ENCODE measurements at places on chromosomes 7 and 10.

DNA sequence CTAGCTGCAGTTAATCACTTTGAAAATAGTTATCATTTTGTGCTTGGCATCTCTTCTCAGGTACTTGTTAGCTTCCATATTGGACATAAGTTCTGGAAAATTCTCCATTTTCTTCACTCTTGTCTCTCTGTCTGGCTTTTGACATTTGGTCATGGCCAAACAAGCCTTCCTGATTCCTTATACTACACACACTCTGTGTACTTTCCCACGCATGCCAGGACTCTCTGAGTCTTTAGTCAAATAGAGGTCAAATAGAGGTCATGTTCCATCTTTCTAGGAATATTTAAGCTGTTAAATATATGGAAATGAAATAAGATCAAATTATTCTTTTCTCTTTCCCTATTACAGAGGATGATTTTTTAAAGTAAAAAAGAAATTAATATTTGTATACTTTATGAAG, 235.5 kb upstream of the PLXDC2 start:
- DNase-seq, result no peak

- DNase-seq, result peak; percentile 64
Observed at GRCh38 chr7:121546632-121547543, 150.8 kb upstream of the FAM3C start.

GRCh38 chr10:70132098-70133029, at the start of gene AIFM2:
TSS of gene AIFM2 (minus strand) at chr10:70132825. CDS start at chr10:70124084, 8,741 bp downstream.
- DNase-seq, result peak; percentile 63

DNA sequence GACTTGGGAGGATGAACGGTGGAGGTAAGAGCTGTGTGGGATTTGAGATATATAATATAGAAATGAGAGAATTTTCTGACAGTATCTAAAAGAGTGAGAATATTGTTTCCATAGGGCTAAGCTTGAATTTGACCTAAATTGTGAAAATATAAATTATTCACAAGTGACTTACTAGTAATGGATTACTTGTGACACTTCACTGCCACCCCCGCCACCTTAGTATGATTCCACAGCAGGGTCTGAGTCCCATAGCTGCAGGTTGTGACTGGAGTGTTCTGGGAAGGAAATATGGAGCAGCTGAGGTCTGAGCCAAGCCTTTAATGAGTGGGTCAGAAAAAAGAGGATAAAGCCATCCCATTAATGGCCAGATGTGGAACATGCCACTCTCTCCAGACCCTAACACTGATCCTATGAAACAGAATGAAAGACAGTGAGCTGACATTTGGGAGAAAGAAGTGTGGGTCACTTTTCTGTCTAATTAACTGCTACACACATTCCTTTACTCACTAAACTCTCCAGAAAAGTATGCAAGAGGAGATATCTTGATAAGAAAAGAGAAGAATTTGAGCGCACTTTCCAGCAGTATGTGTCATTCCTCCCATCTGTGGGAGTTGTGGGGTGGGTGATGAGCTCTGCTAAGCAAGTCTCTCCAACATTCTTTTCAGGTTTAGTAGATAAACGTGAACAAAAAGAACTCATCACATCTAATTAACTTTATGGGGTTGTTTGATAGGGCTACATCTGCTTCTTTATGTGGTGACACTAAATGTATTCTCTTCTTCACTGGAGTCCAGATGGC, 1193.4 kb downstream of the SORCS3 start:
- DNase-seq, result no peak

DNA sequence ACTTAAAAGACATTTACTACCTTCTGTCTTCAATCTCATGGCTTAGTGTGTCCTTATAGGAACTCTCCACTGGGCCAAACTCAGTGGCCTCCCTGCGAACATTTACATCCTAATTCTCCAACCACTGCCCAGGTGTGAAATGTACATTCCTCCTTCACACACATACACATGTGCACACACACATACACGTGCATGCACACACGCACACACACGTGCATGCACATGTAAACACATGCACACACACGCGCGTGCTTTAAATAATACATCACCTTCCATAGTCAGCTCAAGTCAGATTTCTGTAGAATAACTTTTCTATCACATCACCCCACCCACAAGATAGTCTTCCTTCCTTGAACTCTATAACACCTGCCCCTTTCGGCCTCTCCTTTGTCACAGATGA, 216.5 kb downstream of the TMEM178B start:
- no peak for DNase-seq

GRCh38 chr10:19824381-19825342, 8.4 kb downstream of the PLXDC2 start:
- DNase-seq, result no peak

DNA sequence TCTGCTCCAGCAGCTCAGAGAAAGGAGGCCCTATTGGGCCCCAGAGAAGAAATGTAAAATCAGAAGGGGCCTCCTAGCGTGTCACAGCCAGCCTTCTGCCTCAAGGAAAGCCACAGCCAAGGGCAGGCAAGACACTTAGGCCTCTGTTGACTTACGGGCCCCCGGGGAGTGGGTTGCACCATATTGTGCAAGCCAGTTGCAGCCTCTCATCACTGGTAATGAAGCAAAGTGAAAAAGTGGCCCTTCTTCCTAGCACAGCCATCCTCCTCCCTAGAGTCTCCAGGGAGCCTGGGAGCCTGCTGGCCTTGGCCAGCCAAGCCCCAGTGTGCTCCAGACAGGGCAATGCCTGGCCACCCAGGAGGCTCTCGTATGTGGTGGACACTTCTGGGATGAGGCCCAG, 56.2 kb upstream of the GDF10 start:
- DNase-seq, result no peak

DNA sequence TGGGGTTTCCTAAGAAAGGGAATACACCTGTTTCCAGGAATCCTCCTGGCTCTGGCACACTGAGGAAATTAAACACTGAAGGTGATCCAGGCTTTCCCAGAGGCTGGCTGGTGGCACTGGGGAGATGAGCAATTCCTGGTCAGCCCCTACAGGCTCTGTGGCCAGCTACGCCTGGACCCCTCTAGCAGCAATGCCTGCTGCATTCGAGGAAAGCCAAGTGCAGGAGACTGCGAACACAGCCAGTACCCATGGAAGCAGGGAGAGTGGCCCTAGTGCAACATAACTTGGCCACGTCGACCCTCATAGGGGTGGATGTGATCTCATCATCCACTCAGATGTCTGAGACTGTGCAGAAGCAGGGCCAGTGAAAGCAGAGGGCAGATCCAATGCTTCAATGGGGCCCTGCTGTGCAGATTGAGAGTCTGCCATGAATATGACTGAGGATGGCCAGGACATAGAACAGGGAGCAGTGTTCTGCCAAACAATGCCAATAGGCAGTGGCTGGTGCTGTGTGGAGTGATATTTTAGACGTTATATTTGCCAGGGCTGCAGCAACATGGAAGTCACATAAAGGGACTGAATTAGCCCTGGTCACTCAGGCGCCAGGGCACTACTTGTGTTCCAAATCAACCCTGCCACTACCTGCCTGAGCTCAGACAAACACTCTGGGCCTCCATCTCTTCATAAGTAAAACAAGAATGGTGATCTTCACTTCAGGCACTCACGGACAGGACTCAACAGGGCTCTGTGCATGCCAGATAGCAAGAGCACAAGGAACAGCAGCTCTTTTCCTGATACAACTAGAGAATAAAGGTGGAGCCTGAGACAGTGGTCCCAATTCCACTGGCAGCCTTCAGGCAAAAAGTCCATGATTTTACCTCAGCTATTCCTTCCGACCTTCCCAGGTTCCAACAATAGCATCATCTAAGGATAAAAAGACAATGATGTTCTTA, 2.4 kb downstream of the ZNF488 start:
- no peak for DNase-seq

DNA sequence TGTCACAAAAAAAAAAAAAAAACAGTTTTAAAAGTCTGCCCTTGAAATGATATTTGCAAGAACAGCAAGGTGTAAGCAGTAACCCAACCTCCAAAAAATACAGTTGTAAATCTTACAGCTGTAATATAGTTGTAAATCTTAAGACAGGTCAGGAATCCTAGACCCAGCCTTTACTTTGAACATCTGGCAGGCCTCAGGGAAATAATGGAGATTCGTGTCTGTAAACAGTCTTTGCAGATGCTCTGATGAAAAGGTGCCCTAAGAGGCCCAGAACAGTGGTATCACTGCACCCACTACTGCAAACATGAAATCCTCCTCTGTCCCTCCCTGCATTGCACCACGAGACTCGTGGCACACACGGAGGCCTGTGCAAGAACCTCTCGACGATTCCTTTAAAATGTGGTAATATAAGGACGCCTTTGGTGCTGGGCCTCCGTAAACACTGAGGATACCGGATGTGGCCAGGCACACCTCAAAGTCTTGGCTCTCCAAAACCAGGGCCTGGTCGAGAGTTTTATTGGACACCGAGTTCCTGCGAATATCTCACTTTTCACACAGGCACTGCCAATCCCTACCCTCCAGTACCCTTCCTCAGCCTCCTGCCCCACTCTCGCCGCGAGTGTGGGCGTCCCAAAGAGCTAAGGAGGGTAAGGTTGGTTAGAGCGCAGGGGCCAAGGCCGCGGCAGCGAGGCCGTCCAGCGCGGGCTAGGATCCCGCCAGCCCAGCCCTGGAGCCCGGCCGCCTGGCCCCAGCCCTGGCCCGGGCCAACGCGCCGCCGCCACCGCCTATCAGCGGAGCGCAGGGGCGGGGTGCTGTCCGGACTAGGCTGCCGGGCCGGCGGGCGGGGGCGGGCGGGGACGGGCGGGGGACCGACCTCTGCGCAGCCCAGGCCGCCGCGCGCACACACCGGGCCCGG, at the start of gene REEP3:
Gene REEP3 (plus strand): TSS at position 902 of the 916 bp plus-strand sequence. CDS start 145 bp downstream, outside the sequence.
- DNase-seq, result peak; percentile 71

DNA sequence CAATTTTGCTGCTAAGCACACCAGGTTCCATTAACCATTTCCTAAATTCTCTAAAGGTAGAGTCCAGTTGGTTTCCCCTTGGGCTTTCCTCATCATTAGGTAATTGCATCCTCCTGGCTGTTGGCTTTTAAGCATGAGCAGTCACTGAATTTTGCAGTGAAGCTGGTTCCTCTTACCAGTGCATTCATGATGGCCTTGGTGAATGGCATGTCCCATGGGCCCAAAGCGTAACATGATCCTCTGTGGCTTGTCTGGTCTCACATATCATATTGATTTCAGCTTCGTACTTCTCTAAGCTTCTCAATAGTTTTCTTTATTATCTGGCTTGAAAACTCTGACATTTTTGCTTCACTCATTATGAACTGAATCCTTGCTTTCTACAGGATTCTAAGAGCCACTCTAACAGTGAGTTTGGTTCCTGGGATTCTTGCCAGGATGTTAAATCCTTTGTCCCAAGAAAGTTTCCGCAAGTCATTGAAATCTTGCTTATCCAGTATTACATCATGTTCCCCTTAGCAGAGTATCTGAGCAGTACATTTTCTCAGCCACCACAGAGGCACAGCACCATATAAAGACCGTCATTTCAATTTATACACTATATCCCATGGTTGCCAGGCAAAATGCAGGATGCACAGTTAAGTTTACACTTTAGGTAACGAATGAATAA, 134.2 kb downstream of the PTN start:
- DNase-seq, result peak; percentile 23

GRCh38 chr10:13439313-13440184, 89.3 kb downstream of the BEND7 start:
- DNase-seq, result no peak

GRCh38 chr7:73762659-73762999, 7.4 kb downstream of the CLDN3 start:
- DNase-seq, result no peak

DNA sequence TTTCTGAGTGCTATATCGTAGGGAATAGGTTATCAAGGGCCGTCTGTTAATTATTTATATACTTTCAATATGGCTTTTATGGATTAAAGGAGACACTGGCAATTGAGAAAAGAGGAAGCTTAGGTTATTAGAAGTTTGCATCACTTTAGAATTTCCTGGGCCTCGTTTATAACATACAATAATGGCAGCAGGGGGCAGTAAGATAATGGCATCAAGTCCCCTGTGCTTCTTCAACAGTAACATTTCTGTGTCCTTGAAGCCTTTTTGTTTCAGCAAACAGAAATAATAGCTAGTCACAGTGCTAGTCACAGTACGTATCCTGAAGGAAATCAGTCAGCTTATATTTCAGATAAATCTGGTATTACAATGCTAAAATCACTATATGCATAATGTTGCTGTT, 41.9 kb downstream of the SPAM1 start:
- no peak for DNase-seq

DNA sequence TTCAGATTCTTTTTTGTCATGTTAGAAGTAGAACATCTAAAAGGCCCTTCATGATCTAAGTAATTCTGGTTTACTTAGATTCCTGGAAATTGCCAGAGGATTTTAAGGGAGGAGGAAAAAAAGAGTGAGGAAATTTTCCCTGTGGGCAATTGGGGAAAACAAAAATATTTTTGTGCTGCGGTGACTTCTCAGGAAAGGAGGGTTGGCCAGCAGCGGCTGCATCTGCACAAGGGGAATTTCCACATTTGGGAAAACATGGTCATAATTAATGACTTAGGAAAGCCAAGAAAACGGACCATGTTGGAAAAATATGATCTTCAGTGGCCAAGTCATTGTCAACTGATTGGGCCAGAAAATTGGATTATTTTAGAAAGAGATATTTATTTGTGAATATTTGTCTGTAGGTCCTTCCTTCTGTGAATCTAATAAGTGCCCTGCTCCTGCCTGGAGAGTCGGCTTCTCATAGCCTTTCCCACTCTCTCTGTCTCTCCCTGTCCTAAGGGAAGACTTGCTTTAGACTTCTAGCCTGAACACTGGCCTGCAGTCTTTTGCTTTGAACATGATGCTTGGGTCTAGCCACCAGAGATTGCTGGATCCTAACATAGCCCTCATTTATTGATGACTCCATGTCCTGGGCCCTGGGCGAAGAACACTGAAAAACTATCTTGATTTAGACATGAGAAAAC, 124.2 kb upstream of the MKLN1 start:
- no peak for DNase-seq

DNA sequence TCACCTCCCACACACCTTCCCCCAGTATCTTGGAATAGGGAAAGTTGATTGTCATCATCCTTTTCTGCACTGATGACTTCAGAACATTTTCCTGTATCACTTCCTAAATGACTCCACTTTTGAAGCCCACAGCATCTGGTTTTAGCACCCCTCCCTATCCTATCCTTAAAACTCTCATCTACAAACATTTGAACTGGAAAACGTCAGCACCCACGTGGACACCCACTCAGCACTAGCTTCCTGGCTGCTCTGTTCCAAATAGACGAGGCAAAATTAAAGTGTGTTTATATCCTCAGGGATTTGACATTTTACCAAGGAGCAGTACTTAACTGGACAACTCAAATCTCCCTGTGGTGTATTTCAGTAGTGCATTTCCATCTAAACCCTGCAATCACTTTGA, 73.9 kb downstream of the REEP3 start:
- no peak for DNase-seq

GRCh38 chr10:114408112-114408967, 4.0 kb upstream of the AFAP1L2 start:
- DNase-seq, result no peak

DNA sequence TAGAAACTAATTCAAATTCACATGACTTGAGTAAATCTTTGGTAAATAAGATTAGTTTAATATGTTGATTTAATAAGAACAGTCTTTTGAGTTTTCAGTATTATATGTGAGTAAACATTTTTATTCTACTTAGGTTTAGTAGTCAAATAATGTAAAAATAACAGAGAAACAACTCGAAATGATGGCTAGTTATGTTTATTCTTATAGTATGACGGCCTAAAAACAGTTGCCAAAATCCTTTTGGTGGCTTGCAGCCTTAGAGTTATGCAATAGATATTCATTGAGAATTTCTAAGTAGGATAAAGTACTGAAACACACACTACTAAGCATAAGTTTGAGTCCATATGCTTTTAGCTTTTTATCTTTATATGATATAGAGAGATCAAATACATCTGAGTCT, 184.8 kb downstream of the GNAI1 start:
- DNase-seq, result no peak

- no peak for DNase-seq
Observed at GRCh38 chr7:13174991-13175390, 487.6 kb downstream of the ARL4A start.

- no peak for DNase-seq
Observed at GRCh38 chr10:93182790-93183189, 109.1 kb downstream of the CYP26A1 start.

All from astrocyte of the spinal cord (primary cell).